ENCODE measurements at places on chromosomes 16 and 17.

DNA sequence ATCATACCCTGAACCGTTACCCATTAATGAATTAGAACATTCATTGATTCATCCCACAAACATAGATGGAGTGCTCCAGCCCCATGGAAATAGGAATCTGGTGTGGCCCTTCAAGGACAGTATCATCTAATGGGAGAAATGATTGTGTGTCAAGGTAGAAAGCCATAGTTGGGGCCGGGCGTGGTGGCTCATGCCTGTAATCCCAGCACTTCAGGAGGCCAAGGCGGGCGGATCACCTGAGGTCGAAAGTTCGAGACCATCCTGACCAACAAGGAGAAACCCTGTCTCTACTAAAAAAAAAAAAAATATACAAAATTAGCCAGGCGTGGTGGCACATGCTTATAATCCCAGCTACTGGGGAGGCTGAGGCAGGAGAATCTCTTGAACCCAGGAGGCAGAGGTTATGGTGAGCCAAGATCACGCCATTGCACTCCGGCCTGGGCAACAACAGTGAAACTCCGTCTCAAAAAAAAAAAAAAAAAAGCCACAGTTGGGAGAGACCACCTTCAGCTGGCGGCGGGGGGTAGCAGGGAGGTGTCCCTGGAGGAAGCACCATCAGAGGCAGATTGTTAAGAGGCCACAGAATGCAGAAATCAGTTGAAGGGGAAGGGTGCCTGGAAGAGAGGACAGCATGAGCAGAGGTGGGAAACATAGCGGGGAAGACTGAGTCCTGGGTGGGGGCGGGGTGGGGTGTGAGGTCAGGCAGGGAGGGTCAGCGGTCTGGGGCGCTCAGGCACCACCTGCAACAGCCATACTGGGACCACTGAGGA lies 60.0 kb downstream of the USP22 start:
- no peak for DNase-seq

DNA sequence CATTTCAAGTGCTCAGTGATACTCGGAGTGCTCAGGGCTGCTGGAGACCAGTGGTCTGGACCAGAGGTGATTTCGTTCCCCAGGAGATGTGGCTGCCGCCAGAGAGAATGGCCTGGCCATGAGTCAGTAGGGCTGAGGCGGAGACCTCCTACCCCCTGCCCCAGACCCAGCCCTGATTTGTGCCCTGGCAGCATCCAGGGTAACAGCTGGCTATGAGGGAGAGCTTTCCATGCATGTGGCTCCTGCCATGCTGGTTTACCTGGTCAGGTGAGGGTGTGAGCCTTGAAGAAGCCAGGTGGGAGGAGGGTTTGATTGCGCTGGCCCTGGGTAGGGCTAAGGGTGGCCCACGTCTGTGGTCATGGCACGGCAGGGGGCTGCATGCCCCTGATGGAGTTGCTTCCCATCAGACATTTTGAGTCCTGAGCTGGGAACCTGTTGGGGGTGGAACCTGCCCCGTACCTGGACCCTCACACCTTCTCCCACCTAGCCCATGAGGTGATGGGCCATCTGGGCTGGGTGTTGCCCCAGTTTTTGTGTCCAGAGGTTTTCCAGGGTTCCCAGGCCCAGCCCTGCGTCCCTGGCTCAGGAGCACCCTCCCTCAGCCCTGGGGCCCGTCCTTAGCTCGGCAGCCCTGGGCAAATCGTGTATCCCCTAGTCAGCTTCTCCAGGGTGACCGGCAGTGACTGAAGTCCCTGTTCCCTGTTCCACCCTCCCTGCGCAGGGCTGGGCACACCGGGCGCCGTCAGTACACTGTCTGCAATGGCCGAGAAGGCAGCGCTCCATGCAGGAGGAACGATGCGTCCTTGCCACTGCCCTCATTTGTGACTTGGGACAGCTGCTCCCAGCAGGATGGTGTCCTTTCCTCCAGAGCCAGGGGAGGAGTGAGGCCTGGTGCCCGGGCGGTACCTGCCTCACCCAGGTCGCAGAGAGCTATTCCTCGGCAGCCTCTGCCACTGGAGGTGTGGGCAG lies 9.0 kb upstream of the CSNK1D start:
- no peak for DNase-seq

- no peak for DNase-seq
Measured at GRCh38 chr16:89506791-89507191, 1.4 kb upstream of the SPG7 start.

GRCh38 chr16:85696781-85697180 lies 8.0 kb upstream of the GINS2 start:
- DNase-seq, result no peak

DNA sequence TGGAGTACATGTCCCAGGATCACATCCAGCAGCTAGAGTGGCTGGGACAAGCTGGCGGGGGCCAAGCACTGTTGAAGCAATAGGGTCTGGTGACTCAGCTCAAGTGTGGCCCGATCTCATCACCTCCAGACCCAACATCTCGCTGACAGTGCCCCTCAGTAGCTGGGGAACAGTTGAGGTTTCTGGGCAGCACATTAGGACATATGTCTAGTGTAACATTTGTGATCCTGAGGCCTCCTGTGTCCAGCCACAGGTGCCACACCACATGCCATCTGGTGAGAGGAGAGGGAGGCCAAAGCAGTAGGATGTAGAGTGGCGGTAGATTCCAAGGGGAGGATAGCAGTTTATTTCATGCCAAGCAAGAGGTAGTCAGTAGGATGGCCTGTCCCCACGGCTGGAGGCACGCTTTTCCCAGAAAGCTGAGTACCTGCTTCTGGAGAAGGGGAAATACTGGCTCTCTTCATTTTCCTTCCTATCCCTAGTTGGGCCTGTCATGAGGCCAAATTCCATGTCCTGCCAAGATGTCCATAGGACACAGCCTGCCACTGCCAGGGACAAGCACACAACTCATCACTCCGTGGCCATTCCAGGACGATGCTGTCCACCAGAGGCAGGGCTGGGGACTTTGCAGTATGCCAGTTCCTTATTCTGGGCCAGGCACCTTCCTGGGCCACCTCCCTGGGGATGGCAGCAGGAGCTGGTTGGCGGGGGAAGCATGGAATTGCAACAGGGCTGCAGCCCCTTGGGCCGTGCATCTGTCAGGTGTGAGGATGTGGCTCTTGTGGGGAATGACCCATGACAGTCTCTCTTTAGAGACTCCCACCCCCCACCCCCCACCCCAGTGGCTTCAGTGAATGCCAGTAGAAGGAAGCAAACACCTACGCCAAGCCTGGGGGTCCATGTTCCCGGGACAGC lies 24.0 kb downstream of the GGA3 start:
- no peak for DNase-seq

- no peak for DNase-seq
Measured at GRCh38 chr16:75455677-75456076, 8.8 kb downstream of the TMEM170A start.

- peak; percentile 27 for DNase-seq
Measured at GRCh38 chr17:58232707-58233156, 5.7 kb upstream of the LPO start.

DNA sequence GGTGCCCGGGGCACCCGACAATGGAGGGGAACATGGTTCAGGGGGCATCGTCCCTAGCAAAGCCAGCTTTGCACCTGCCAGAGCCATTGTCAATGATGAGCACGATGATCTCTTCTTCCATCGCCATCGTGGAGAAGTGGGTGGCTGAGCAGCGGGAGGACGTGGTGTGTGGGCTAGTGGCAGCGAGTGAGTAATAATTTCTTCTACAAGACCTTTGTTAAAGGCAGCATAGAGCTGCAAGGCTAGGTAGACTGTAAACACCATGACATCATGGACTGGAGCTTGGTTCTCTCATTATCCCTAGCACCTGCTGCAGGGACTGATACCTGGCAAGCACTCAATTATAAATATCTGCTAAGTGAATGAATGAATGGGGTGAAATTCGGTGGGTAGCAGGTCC lies 6.7 kb upstream of the HEATR3 start:
- no peak for DNase-seq

DNA sequence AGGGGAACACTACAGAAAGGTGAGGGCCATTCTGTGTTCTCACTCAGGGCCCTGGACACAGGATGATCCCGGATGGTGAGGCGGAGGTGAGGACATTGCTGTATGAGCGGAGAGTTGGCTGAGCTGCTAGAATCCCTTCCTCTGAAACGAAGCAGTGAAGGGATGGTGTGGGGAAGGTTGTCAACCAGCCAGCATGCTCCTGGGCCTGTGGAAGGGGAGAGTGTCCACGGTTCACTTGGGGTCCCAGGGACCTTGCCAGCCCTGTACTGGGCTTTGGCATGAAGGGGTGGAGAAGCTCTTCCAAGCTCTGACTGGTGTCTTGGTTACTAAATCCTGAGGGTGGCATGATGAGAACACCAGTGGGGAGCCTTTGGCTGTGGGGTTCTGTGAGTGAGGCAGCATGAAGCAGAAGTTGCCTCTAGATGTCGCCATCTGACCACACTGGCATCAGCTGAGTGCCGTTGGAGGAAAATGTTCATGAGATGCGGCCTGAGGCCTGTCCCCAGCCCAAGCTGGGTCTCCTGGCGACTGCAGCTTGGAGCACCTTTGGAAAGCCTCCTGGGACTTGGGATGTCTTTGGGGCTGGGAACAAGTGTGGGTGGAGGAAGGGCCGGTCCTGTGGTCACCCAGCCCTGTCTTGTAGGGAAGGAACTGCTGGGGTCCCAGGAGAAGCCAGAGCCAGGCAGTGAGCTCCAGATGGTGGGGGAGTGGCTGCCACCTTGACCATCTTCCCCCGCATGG lies 14.8 kb downstream of the PDP2 start:
- peak; percentile 41 for DNase-seq

DNA sequence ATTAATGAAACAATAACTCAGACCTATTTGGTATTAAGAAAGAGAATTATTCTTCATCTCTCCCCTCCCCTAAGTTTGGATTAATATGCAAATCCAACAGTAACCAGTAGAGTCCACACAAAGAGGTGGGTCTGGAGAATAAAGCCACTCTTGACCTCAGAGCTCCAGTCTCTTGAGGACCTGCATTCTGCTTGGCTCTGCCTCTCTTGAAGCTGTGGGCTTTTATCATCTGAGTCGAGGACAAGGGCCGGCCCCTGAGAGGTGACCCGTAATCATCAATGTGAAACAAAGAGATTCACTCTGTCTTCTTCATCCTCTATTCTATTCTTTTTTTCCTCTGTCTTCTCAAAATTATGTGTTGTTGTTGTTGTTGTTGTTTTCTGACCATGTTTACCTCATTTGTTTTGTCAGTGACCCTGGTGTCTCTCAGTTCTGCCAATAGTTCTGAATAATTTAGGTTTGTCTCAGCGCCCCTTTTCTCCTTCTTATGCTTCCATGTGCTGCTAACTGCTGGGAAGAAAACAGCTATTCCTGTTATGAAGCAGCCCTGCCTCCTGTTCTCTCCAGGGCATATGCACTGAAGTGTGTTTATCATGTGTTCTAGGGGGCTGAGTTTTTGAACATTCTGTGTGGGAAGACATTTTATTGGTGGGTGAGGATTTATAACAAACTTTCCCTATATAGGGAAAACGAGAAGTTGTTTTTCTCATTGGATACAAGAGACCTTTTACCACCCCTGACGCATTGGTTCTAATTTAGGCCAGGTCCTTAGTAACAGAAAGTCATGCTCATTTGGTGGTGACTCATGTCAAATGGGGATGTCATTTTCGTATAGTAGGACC lies 135.8 kb downstream of the TRIM37 start:
- DNase-seq, result no peak

All from bone marrow (tissue), 2 donors.